Urothelium cell line (cell line): ENCODE measurements at places on chromosomes 6 and 20.

DNA sequence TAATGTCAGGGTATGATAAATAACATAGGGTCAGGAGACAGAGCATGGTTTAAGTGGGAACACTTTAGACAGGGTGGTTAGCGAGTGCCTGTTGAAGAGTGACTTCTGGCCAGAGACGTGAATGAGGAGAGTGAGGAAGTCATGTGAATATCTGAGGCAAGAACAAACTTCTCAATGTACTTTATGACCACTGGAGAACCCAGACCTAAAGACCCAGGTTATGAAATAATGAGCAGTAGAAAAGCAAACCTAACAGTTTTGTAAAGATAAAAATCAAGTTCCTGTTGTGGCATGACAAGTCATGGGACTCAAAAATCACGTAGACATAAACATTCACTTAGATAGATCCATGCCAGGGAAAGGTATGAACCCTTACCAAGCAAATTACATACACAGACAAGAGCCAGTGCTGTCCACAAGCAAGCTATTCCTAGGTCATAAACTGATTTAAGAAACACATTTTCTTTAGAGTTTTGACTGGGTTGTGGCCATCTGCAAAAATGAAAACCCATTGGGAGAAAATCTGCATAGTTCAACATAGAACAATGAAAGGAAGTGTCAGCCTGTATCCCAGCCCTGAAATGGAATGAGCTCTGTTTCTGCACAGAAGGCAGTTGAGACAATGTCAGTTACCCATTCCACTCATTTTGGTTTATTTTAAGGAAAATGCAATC, 2.2 kb upstream of the MYCT1 start:
- DNase-seq, result no peak

DNA sequence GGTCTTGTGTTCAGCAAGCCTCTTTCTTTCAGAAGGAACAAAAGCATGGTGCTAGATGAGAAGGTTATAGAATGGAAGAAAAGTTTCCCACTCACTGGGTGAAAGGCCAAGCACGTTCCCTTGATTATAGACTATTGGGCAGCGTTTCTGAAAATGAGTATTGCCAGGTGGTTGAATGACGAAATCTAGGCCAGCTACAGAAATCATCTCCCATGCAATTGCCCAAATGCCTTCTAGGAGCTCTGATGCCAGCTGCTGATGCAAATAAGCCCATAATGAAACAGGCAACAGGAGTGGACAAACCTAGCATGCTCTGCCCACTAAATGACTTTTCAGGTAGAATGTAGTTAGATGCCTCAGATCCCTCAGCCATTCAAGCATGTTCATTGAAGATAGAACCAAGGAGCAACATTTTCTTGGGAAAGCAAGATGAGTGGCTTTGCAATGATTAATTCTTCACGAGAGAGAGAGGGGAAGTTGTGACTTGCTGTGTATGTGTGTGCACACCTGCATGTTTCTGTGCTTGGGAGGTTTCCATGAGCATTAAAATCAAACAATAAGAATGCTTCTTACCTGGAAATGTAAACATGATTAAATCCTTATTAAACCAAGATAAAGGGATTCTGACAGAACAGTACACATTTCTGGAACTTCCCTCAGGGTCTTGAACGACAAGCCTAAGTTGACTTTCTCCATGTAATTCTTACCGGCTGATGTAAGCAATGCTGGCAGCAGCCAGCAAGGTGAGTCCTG, 43.6 kb downstream of the ADTRP start:
- no peak for DNase-seq

DNA sequence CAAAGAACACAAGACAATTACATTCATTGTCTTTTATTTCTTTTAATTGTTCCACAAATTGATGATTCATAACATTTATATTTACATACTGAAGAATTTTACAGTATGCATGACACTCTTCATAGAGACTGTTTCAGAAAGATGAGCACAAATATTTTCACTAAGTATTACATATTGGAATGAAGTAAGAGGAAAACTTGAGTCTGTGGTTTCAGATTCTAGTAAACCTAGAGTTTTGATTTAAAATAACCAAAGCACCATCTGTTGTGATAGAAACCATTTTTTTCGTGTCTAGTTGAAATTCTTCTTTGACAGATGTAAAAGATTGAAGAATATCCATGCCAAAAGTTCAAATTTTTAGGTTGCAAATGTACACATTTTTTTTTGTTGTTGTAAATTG, 32.1 kb upstream of the OPN5 start:
- no peak for DNase-seq

DNA sequence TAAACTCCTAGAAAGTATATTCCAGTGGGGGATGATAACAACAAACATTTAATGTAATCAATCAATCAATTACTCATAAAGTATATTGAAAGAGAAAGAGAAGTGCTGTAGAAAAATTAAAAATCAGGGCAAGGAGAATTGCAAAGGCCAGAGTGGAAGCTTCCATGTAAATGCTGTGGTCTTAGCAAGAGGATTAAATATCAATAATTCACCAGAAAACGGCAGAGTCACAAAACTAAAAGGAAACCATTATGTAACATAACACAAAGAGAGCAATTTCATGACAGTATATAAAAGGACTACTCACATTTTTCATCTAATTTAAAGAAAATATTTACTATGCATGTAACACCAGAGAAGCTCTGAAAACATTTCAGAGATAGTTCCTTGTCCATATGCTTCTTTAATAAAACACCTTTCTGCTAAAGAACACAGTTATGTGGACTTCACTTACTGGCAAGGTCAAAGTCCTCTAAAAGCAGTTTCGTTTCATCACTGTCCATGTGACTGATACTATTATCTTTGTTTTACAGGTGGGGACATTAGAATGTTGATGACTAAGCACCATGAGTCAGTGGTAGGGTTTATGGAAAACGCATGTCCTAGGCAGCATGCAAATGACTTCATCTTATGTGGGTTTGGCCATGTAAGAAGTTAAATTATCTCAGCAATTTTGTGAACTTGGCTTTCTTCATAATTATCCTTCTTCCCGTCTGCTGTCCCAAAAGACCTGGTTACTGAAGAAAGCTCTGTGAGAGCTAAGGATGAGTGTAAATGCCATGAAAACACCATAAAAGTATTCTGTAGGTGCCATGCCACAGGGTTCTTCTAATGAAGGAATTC, 185.8 kb upstream of the TENT5A start:
- peak; percentile 37 for DNase-seq

- no peak for DNase-seq
Observed at GRCh38 chr6:125312478-125312877, 10.7 kb upstream of the HDDC2 start.

DNA sequence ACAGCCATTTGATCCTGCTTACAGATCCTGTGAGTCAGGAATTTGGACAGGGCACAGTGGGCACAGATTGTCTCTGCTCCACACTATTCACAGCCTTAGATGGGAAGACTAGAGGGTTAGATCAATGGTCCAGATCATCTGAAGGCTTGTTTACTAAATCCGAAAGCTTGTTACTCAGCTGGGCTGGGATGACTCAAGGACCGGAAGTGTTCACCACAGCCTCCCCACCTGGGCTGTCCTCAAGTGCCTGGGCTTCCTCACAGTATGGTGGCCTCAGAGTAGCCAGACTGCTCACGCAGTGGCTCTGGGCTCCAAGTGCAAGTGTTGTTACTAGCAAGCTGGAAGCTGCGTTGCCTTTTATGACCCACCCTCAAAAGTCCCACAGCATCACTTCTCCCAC, 75.4 kb upstream of the INSM1 start:
- no peak for DNase-seq

DNA sequence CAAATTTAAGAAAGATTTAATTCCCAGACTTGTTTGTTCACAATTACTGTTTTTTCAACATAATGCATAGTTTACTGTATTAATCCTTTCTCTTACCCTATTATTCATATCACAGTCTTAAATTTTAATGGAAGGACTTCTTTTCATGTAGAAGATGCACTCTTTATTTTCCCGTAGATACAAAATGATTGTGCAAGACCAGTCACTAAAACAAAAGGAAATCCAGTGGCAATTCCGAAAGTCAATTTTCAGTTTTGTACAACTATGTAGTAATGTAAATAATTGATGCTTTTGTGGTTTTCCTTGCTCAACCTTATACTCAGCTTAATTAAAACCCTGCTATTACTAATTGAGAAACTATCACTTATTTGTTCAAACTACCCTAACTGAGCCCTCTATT, 361.5 kb upstream of the PTCHD4 start:
- DNase-seq, result no peak

GRCh38 chr20:42155586-42155985, 537.4 kb upstream of the CHD6 start:
- no peak for DNase-seq

GRCh38 chr6:28105245-28105639, 19.2 kb upstream of the ZSCAN16 start:
- peak; percentile 37 for DNase-seq

- no peak for DNase-seq
Observed at GRCh38 chr6:1749041-1749440, 139.3 kb downstream of the FOXC1 start.

GRCh38 chr6:139388384-139388783, 13.9 kb upstream of the CITED2 start:
- no peak for DNase-seq

GRCh38 chr6:27544612-27545260, 71.8 kb upstream of the ZNF184 start:
- no peak for DNase-seq

DNA sequence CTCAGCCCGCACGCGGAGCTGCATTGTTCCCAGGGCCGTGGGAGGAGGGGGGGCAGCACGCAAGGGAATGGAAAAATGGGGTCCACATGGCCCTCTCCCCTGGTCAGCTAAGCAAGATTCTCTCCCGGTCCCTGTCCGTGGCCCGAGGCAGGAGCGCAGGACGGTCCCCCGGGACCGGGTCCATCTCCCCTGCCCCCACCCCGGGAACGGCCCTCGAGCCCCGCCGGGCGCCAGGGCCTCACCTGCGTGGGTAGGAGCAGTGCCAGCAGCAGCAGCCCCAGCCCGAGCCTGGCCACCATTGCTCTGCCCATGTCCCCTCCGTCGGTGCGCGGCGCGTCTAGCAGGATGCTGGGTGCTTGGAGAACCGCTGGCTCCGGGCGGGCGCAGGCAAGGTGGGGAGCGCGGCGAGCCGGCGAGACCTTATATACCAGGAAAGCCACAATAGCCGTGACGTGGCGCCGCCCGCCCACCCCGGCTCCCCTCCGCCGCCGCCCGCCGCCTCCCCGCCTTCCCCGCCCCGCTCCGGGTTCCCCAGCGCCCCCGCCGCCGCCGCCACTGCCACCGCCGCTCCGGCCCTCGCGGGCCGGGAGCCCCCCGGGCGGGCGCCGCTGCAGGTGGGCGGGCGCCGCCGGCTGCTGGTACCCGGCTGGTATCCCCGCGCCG, at the start of gene CD24:
Gene CD24 (minus strand): TSS at position 394 of the 663 bp plus-strand sequence. CDS start 83 bp downstream, at position 311.
- DNase-seq, result no peak

DNA sequence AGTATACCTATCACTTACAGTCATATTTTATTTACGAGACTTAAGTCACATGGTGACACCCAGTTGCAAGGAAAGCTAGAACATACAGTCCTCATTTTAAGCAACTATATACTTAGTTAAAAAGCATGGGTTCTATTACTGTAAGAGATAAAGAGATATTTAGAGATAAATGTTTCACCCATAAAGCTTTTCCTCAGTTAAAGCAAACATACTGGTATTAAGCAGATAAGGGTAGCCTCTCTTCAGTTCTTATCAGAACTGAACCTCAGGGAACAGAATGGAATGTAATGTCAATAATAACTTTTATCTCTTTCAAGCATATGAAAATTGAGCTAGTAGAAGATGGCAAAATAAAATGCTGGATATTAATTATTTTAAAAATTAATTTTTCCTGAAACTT, 9.9 kb upstream of the ASCC3 start:
- no peak for DNase-seq

DNA sequence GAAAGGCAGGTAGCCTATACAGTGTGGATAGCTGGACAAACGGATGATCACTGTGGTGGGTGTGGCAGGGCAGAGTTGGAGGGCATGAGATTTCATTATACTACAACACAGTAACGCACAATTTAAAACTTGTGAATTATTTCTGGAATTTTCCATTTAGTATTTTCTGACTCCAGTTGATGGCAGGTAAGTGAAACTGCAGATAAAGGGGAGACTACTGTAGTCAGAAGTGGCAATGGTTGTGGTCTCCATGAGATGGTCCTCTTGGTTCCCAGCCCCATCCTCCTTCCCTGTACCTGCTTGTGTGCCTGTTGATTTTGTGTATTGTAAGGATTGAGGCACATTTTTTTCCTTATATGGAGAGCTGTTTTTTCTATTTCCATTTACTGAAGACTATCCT, 22.5 kb upstream of the SCAF8 start:
- DNase-seq, result no peak

DNA sequence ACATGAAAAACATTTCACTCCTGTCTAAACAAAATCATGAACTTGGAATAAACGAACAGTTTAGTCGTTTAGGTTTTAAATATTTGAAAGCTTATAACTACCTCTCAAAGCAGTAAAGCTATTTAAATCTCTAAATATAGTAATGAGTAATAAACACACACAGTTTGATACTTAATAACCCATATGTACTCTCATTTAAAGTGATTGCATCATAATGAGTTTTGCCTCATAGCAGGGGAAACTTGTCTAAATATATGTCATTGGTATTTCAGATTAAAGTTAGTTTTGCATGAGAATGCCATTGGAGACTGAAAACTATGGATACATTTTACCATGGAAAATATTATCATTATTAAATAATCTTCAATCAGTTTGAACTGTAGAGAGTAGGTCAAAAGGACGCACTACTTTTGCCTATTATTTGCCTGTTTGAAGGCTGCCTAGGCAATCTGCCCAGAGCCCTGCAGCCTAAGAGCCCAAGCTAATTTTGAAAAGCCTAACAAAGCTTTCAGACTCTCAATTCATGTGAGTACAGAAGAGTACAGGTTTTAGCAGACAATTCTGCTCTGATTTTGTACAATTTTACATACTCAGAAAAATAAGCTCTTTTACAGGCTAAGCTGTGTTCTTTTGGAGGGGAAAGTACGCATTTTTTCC, 632.8 kb downstream of the HACE1 start:
- DNase-seq, result no peak

GRCh38 chr6:19995575-19996257, 158.5 kb downstream of the ID4 start:
- no peak for DNase-seq

DNA sequence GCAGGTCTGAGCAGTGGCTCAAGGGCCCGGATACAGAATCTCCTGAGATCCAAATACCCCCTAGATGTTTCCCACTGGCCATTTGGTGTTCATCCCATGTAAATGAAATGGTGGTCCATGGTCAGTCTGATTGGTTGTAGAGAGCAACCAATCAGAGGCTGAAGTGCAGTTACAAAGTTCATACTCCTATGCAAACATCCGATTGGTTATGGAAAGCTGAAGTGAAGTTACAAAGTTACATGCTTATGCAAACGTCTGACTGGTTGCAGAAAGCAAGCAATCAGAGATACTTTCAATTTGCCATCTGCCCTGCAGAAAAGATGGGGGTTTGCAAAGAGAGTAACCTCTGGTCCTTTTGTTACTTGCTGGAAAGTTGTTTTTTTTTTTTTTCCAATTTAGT, 313.6 kb downstream of the CDKAL1 start:
- DNase-seq, result no peak

DNA sequence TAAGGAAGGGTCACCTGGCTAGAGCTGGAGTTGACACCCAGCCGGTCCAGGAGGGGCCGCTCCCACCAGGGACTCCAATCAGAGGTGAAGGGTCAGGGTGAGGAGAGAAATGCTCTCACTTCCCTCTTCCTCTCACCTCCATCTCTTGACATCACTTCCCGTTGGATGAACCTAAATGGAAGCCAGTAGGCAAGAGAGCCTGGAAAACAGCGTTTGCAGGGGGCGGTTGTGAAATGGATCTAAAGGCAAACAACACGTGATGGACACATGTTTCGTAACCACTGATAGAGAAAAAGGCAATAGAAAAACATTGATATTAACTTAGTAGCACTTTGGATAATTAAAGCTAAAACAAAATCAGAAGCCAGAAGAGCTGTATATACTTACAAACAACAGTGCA, 105.6 kb upstream of the FOXA2 start:
- DNase-seq, result no peak

GRCh38 chr6:136378888-136379287, 89.2 kb upstream of the BCLAF1 start:
- DNase-seq, result no peak
